Naive B cell (primary cell): ENCODE measurements at places on chromosomes 5 and 9.

- no peak for DNase-seq
Measured at GRCh38 chr5:119405419-119405818, 46.9 kb upstream of the HSD17B4 start.

DNA sequence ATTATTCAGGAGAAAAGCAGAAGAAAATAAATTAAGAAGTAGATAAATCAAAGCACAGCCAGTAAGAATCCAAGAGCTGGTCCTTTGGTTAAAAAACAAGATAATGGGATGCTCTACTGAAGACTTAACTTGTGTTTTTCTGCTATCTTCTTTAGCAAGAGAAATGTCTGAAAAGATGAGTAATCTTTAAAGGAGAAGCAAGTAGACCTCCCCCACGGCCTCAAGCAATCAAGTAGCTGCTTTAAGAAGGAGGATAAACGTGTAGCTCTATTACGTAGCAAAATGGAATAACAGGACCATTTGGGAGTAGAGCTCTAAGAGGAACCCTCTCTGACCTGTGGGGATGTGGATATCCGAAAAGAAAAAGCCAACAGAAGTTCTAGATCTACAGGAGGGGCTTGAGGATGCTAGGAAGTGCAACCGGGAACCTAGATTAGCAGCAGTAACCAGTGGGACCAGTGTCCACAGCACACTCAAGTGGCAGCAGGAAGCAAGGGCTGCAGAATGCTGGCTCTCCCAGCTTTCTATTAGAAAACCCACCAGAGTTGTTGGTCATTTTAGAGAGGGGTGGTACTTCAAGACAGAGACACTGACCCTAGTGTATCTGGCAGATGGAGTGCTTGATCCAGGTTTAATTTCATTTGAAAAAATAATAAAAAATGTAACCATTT, 185.4 kb downstream of the GABBR2 start:
- DNase-seq = no peak

DNA sequence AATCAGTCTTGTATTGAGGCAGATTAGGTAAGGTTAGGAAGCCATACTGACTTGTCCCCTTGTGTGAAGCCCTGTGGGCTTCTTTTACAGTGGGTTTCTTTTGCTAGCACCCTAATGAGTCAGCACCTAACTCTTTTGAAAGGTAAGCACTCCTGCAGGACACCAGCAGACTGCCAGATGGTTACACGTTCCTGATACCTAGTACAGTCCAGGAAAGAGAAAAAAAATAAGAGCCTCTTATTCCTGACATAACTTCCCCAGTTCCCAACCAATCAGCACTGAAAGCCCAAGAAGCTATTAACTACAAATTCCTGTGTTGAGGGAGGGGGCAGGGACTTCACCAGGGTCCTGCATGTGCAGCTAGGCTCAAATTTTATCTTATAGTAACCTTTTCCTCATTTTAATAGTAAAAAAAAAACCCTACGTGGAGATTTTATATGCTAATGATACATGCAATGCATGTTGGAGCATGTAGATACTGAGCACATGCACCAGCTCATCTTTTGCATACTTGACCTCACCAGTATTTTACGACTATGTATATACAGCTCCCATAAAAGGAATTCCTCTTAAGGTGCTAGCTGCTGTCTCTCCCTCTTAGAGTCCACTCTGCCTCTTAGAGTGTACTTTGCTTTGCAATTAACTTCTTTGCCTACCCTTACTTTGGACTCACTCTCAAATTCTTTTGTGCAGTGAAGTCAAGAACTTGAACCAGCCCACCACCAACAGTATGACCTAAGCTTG, 84.7 kb upstream of the RORB start:
- no peak for DNase-seq

GRCh38 chr5:126499853-126500342, 76.7 kb downstream of the GRAMD2B start:
- DNase-seq = peak; percentile 7

DNA sequence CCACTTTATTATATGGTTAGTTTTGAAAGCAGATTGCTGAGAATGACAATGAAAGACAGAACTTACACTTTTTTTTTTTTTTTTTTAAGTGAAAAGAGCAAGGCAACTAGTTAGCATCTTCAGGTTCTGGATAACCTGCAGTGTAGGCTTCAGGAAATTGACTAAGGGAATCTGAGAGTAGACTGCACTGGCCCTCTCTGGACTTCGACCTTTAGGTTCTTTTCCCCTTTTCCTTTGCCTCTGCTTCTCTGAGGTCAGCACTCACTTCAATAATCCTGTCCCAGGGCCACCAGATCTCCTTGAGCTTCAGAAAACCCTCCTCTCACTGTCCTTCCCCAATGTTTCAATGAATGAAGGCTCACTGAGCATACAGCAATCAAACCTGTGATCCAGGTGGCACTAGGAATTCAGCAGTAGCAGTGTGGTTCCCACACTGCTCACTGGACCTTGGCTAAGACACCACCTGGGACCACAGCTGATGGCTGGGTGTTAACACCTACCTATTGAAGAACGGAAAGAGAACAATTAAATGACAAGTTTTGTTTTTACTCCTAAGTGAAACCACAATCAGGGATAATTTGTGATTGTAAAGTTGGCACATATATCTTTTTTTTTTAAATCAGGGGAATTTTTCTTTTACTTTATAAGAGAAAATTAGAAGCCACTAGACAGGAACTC, 85.8 kb upstream of the IL6ST start:
- DNase-seq = no peak

- no peak for DNase-seq
Measured at GRCh38 chr9:81893929-81894328, 34.3 kb upstream of the SPATA31D4 start.

DNA sequence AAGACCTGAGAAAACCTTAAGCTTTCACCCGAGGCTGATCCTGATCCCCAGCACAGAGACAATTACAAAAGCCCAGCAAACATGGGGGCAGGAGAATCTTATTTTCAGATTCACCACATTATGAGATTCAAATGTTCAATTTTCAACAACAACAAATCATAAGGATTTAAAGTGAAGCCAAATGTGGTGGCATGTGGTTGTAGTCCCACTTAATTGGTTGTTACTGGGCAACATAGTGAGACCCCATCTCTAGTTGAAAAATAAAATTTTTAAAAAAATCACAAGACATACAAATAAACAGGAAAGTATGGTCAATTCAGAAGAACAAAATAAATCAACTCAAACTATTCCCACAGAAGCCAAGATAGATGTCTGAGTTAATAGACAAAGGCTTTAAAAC, 3.9 kb upstream of the RABGAP1 start:
- DNase-seq = no peak

- DNase-seq = no peak
Measured at GRCh38 chr5:180646289-180646962, 3.0 kb downstream of the FLT4 start.
